Midbrain (tissue), 1 donor: ENCODE measurements at places on chromosomes 7 and 10.

DNA sequence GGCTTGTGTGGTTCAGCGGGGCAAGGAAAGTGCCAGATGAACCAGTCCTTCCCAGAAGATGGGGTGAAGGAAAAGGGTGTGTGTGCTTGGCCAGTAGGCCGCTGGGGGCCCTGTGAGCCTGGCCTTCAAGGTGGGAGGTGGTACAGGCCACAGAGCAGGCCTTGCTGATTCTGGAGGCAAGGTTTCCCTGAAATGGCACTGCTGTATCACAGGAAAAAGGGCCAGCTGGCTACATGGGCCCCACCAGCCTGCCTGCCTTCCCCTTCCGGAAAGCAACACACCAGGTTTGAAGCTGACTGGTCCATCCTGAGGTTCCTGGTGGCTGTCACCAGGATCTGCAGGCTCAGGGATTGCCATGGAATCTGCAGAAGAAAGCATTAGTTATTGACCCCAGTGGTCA is 12.5 kb downstream of the MMRN2 start:
- no peak for DNase-seq

- DNase-seq = no peak
Observed at GRCh38 chr7:92589056-92589455, 1.1 kb downstream of the FAM133B start.

- no peak for DNase-seq
Observed at GRCh38 chr10:29446327-29446726, 157.5 kb downstream of the LYZL1 start.

- no peak for DNase-seq
Observed at GRCh38 chr10:71765906-71766716, 7.2 kb downstream of the VSIR start.

- DNase-seq = no peak
Observed at GRCh38 chr7:148395352-148395811, 195.2 kb upstream of the C7orf33 start.

DNA sequence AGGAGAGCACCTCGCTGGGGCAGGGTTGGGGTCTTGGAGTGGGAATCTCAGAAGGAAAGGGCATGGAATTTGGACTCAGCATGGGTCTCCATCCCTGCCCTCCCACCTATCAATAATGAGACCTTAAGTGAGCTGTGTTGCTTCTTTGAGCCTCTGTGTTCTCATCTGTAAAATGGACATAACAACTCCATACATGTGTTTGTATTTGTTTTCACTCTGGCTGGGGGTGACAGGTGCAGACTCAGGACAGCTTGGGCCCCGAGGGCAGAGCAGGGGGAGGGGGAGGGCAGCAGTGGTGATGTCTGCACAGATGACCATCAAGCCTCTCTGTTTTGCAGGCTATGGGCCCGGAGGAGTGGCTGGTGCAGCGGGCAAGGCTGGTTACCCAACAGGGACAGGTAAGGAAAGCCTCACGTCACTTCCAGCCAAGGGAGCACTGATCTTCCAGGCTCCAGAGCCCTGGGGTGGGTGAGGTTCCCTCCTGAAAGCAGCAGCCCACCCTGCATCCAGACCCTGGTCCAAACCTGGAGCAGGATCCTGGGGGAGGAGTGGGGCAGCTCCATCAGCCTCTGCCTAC is 19.9 kb downstream of the ELN start:
- no peak for DNase-seq

- DNase-seq = no peak
Observed at GRCh38 chr10:43384252-43385221, 13.1 kb downstream of the FXYD4 start.
